ENCODE measurements at places on chromosomes 12 and 14.

GRCh38 chr12:6193853-6194815 is 6.1 kb upstream of the CD9 start:
- no peak for DNase-seq

DNA sequence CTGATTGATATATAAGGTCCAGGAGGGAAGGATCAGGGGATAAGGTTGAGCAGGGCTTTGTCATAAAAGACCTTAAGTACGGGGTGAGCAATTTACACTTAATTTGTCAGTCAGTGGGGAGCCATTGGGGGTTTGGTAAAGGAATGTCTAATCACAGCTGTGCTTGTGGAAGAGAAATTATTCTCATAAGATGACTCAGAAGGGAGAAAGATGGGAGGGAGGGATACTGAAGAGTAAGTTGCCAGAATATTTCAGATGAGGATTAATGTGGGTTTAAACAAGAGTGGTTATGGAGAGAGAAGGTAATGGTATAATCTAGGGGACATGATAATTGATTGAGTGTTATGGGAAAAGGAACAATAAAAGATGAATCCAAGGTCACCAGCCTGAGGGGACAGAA is 500.1 kb upstream of the CCDC196 start:
- no peak for DNase-seq

- peak; percentile 51 for DNase-seq
Measured at GRCh38 chr14:100076133-100076532, 10.9 kb downstream of the EVL start.

DNA sequence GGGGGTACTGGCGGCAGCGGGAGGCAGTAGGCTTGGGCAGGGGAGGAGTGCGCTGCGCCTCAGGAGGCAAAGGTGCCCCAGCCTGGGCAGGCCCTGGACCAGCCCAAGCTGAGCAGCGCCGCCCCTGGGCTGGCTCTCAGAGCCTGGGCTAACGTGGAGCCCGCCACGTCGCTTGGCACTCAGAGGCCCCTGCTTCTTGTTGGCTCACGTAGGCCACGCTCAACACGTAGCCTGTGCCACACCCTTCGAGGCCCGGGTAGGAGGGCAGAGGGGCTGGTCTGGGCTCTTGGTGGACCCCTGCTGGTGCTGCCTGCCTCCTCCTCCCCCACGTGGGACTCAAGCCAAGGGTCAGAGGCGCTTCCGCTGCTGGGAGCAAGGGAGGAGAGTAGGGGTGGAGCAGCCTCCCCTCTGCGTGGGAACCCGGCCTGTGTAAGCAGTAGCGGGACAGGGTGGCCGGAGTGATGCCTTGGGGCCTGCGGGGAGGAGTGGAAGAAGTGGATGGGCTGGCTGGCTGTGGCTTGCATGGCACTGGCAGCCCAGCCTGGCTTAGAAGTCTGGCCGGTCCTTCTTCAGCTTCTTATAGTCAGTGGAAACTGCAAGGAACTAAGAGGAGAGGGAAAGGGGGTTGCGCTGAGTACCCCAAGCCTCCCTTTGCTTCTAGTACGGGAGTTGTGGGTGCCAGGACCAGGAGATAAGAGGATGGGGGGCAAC is 5.7 kb downstream of the SHMT2 start:
- DNase-seq = no peak

- no peak for DNase-seq
Measured at GRCh38 chr12:29428633-29429032, 47.7 kb upstream of the ERGIC2 start.

DNA sequence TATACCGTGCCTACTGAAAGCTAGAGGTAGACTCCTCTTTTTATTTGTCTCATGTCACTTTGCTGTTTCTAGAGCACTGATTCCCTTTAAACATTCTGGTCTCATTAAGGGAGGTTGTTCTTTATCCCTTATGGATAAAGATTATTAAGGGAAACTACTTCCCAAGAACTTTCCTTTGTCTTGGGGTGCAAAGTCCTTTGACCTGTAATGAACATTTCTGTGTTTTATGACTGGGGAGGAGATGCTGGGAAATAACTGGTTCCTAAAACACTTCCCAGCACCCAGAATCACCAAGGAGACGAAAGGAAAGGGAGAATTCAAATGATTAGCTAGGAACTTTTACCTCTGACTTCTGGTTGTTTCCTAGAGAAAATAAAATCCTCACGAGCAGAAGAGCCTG is 63.2 kb upstream of the ACTN1 start:
- no peak for DNase-seq

DNA sequence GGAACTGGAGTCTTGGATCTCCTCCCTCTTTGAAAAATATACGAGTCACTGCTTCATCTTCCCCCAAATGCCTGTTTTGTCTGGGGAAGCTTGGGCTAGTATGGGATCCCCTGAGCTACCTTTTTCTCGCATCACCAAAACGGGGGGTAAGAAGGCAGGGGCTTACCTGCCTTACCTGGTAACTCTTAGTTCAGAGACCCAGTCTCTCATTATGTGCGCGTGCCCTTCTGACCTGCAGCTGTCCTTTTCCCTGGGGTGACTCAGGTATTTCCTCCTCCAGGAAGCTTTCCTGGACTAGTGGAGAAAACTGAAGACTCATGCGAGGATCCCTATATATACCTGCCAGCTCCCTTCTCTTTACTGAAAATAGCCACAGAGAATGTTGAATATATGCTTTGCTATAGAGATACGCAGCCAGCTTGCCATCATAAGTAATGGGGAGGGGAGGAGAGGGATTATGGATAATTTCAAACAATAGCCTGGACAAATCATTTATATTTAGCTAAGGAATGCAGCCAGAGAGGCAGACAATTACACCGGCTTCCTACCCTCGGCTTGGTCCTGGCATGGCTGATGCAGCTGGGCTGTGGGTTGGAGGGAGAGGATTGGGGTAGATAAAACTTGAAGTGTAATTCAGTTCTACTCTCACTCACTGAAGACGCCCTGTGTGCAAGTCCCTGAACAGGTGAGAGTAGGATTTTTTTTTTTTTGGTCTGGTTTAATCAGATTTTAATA is 1.1 kb downstream of the TSPAN9 start:
- no peak for DNase-seq

DNA sequence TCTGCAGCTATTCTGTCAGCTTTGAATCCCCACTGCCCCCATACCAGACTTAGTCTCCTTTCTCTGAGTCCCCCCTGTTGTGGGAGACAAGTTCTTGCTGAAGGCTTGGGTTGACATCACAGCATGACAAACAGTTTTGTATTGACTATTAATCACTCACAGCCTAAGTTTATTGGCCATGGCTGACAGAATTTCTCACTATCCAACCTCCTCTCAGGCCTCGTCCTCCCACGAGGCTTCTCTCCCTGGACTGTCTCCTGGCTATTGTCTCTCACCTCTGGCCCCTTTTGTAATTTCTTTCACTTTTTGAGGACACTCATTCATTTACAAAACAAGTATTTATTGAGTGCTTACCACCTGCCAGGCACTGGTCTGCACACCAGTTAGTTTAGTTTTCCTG is 35.2 kb upstream of the DCD start:
- no peak for DNase-seq

GRCh38 chr12:50079771-50080170 is 5.4 kb upstream of the SMARCD1 start:
- DNase-seq = no peak

- DNase-seq = no peak
Measured at GRCh38 chr12:77521508-77522115, 309.1 kb upstream of the NAV3 start.

- DNase-seq = no peak
Measured at GRCh38 chr14:101105045-101105444, 201.5 kb upstream of the RTL1 start.

- DNase-seq = no peak
Measured at GRCh38 chr12:53231671-53231920, 413 bp downstream of the RARG start.

- DNase-seq = no peak
Measured at GRCh38 chr12:99311373-99311772, 336.2 kb upstream of the GARIN6 start.

DNA sequence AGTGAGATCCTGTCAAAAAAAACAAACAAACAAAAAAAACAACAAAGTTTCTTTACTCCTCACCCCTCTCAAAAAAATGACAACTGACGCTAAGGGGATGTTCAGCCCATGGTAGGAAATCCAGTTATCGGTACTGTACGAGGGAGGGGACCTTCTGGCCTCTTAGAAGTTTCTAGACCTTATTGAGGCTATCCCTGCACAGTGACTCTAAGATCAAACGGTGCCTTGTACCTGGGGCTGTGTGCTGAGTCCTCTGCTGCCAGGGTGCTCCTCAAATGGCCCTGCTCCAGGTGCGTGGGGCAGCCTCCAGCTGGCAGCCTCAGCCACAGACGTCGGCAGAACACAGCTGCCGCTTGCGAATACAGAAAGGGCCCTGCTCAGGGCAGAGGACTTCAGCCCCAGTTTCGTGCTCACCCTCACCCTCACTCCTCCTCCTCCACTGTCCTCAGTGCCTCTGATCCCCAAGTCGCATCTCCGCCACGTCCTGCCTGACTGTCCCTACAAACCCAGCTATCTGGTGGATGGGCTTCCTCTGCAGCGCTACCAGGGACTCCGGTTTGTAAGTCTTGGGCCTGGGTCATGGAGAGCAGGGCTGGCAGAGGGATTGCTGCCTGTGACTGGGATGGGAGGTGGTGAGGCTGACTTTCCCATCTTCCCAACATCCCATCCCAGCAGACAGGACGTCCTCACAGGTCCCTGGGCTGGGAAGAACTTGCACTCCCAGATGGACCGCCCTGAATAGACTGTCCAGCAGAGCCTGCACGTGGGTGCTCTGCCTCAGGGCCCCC is 90.9 kb downstream of the B4GALNT3 start:
- no peak for DNase-seq

Data from activated naive CD4-positive, alpha-beta T cell treated with Interleukin-2 at 50 U/mL for 16 hours (primary cell).